ENCODE measurements at places on chromosomes 4 and X. TPM values are rescaled to one million over a fixed set of nuclear protein-coding genes. Genes with fewer than 3 reads are reported as not detected.

Gene ARR3
- not detected for total RNA-seq

Gene STATH
- total RNA-seq, result not detected

Gene IL9R
- 0.08 TPM for total RNA-seq

Gene BEND4
- 0.17 TPM for total RNA-seq

Gene LUZP4
- not detected for total RNA-seq

Gene GPR50
- total RNA-seq, result not detected

Gene ASB12
- total RNA-seq, result not detected

Gene RBM3
- total RNA-seq, result 81.0 TPM

Gene CHRDL1
- 0.19 TPM for total RNA-seq

Gene MRPL1
- 10.5 TPM for total RNA-seq

Gene SORBS2
- 73.9 TPM for total RNA-seq

Gene RAPGEF2
- 54.8 TPM for total RNA-seq

Gene SPANXA2
- not detected for total RNA-seq

Gene PPP4R3C
- not detected for total RNA-seq

Gene MAGED4B
- total RNA-seq, result 17.1 TPM

Gene CDKL2
- 0.08 TPM for total RNA-seq

Gene USP17L15
- total RNA-seq, result not detected

Gene REELD1
- 0.08 TPM for total RNA-seq

Gene MMAA
- total RNA-seq, result 17.3 TPM

Gene SYP
- total RNA-seq, result 0.67 TPM

Gene ITGB1BP2
- 1.1 TPM for total RNA-seq

Gene CORIN
- 0.23 TPM for total RNA-seq

Gene CPEB2
- 14.0 TPM for total RNA-seq

Gene FATE1
- total RNA-seq, result not detected

Gene HHIP
- total RNA-seq, result 9.7 TPM

Gene IQSEC2
- total RNA-seq, result 1.0 TPM

Gene UGT2B7
- 5.9 TPM for total RNA-seq

Gene CT45A3
- total RNA-seq, result not detected

Gene TMEM271
- total RNA-seq, result not detected

Gene SASH3
- total RNA-seq, result 9.5 TPM

Gene MAGEE2
- not detected for total RNA-seq

Gene AMOT
- total RNA-seq, result 1.5 TPM

Gene COX18
- 23.2 TPM for total RNA-seq

Gene CDS1
- total RNA-seq, result 3.6 TPM

Gene DOCK11
- 9.3 TPM for total RNA-seq

Gene TMPRSS11E
- not detected for total RNA-seq

Gene PDE5A
- total RNA-seq, result 3.1 TPM

Gene GAGE2A
- not detected for total RNA-seq

Gene MAML3
- total RNA-seq, result 4.3 TPM

Gene JAKMIP1
- 0.50 TPM for total RNA-seq

All from liver (tissue), 10 donors.